ENCODE measurements at places on chromosomes 4 and X. TPM values are rescaled to one million over a fixed set of nuclear protein-coding genes. Genes with fewer than 3 reads are reported as not detected.

GRCh38 chr4:54614149-54614548, 43.6 kb upstream of the KIT start:
- DNase-seq, result no peak

GRCh38 chr4:184473499-184474262, 669 bp downstream of the IRF2 start:
- peak; percentile 32 for DNase-seq

- no peak for DNase-seq
Measured at GRCh38 chr4:74431113-74431826, 13.7 kb upstream of the AREG start.

DNA sequence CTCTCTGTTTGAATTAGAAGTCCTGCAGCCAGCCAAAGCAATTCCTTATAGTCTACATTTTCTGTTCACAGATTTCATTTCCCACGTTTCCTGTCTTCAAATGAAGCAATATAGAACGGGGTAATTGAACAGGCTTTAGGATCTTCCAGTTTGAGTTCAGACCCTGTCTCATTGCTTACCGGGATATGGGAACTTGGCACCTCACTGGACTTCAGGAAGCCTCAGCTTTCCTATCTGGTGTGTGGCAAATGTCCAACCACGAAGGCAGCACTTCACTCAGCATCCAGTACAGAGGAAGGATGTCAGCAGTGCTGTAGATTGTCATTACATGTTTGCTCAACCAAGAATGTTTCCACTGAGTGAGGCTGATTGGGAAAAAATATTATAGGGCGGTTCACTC, 271.1 kb upstream of the ZFP42 start:
- no peak for DNase-seq

DNA sequence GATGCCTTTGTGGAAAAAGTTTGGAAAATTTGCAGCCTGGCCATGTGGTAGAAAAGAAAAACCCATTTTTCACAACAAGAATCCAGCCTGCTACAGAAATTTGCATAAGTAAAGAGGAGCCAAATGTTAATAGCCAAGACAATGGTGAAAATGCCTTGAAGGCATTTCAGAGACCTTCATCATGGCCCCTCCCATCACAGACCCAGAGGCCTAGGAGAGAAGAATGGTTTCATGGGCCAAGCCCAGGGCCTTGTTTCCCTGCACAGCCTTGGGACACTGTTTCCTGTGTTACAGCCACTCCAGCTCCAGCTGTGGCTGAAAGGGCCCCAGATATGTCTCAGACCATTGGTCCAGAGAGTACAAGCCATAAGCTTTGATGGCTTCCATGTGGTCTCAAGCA, 101.4 kb upstream of the LINC00632 start:
- DNase-seq, result no peak

GRCh38 chrX:38939067-38939466, 137.8 kb downstream of the MID1IP1 start:
- peak; percentile 60 for DNase-seq

DNA sequence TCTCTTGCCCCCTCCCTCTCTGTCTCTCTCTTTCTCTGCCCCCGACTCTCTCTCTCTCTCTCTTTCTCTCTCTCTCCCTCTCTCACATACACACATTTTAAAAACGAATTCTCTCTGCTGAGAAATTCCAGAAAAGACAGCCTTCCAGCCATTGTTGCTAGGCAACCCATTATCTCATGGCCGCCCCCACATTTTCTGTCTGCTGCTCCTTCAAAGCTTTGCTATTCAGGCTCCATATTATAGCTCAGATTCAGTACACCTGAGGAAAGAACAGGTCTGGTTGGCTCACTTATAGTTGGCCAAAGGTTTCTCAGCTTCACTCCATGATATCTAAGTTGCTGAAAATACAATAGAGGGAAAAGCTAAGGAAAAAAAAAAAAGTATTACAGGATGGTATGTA, 174.4 kb upstream of the RADX start:
- DNase-seq, result no peak

DNA sequence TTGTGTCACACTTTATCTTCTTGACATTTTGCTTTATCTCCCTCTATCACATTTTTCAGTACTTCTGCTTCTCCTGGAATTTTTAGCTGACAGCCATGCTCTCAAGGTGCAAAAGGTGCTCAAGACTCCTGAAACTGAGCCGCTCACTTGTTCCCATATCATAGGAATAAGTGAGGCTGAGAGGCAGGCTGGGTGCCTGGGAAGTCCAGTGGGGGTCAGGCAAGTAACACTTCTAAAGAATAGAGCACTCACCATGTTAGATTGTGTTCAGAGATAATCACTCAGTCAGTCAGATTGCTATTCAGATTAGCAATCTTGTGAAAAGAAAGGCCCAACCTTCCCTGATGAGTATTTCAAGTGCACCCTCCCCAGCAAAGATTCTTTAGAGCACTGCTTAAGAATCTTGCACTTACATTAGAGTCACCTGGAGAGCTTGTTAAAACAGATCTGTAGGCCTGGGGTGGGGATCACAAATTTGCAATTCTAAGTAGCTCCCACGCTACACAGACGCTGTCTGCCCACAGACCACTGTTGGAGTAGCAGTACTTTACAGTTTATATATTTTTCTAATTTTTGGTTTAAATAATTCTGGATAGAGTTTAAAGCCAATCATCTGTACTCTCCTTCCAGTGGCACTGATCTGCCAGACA, 23.1 kb upstream of the LRAT start:
- no peak for DNase-seq

DNA sequence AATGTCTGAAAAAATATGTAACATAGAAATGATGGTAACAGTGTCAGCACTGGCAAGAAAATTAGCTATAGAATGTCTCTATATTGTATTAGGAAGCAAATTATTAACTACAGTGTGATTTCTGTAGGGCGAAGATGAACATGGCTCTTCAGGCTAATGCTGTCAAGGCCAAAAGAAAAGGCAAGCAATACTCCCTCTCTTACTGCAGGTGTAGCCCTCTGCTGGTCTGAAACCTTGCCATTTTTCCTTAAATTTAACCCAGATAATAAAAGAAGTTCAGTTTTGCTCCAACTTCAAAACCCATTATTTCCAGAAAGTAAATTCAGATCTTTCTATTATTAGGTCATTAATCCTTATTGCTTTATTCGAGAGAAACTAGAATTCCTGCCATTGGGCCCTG, 215.9 kb downstream of the LRBA start:
- DNase-seq, result no peak

The SETD7 gene
- total RNA-seq, result 51.4 TPM

The DACH2 gene
- total RNA-seq, result 0.16 TPM

The SATL1 gene
- 0.19 TPM for total RNA-seq

The C4orf36 gene
- total RNA-seq, result not detected

The POU4F2 gene
- total RNA-seq, result not detected

The OTC gene
- not detected for total RNA-seq

The SPATA4 gene
- total RNA-seq, result 0.46 TPM
